Ammon's horn (tissue), 1 donor: ENCODE measurements at places on chromosomes 7 and 10.

DNA sequence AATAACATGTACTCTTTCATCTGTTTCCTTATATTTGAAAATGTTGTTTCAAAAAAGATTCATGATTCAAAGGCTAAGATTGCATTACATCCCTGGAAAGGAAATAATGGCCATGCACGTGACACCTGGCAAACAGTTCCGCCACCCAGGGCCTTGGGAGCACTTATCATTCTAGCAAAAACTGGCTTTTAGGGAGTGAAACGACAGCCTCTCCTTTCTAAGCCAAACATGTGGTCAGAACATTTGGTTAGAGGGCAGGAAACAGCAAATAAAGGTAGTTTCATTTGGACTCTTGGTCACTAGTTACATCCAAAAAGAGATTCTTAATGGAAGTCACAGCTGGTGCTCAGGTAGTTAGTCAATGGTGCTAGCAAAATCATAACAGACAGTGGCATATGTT, 83.5 kb downstream of the FAS start:
- no peak for DNase-seq

DNA sequence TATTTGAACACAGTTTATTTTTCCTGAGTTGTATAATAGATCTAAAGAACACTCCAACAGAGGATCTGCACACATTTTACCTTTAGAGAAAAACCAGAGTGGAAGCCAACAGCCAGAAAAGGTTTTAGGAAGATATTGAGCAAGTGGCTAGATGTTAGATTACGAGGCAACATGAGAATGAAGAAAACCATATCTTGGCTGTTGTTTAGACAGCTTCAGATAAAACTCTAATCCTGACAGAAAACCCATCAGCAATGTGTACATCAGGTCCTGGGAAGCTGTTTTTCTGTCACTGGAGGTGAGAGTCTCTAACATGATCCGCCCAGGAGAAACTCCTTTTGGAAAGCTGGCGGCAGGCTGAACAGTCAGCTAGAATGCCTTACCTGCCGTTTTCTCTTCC, 159.5 kb downstream of the SPAG6 start:
- DNase-seq: no peak

DNA sequence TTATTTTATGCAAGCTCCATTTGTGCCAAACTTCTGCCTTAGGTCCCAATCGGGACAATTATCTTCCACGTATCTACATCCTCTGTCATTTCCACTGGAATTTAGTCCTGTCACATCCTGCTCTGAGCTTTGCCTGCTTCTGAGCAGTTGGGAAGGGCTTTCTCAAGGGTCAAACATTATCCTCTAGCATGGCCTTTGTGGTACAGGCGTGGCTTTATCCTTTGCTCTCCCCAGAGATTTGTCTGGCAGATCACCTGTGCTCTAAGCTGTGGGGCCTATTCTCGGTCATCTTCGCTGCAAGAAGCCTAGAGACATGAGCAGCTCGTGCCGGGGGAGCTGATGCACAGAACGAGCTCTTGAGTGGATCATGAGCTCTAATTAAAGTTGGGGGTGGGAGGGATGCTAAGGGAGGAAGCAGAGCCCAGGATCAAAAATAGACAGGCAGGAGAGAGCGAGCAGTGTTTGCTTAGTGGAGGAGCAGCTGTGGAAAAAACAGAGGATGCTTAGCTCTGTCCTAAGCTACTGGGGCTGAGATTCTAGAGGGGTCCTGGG, 19.8 kb upstream of the TMEM273 start:
- DNase-seq: peak; percentile 34

DNA sequence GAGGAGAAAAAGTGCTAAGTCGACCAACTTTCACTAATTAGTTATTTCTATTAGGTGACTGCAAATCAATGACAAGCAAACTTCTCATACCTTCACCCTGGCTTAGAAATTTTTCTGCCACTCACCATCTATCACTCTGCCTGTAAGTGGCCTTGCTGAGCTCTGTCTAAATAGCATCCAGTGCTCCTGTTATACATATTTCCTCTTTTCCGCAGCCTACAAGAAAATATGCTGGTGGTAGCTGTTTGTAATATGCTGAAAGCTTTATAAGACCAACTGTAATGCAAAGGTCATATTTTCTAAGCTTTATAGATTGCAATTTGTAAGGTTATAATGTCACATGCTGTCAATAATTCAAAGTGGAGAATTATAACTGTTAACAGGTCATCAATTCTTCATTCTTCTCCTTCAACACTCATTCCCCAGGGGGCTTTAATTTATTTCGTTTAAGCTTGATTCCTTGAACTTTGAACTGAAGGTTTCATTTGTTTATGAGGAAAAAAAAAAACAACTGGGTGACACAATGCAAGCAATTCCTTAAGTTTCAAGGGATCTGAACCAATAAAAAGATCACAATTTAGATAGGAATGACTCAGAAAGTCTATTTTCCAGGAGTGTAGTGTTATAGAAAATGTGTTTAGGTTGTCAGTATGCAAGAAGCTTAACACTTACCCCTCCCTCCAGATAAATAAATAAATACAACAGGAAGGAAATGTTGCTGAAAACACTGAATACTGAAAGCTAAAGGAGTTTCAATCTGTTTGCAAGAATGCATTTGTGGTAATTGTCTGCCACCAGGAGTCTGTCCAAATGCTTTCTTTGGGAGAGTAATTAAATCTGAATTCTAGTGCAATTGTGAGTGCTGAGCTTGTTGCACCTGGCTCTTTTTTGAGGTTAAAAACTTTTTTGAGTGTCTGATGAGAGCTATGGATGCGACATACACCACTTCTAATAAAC, 183.7 kb downstream of the SORCS1 start:
- no peak for DNase-seq

- DNase-seq: peak; percentile 49
Observed at GRCh38 chr10:69056129-69056528, 31.8 kb upstream of the SRGN start.
